ENCODE measurements at places on chromosomes 7 and 10.

GRCh38 chr10:76487582-76487981 is 1056.2 kb downstream of the LRMDA start:
- DNase-seq = no peak

- DNase-seq = no peak
These were observed 2.3 kb downstream of the GSDME start for GRCh38 chr7:24754906-24755506.

GRCh38 chr7:95396136-95397032 is at the start of gene PON3:
PON3 (minus strand) TSS chr7:95396375; CDS start chr7:95396350, 25 bp downstream.
- no peak for DNase-seq

DNA sequence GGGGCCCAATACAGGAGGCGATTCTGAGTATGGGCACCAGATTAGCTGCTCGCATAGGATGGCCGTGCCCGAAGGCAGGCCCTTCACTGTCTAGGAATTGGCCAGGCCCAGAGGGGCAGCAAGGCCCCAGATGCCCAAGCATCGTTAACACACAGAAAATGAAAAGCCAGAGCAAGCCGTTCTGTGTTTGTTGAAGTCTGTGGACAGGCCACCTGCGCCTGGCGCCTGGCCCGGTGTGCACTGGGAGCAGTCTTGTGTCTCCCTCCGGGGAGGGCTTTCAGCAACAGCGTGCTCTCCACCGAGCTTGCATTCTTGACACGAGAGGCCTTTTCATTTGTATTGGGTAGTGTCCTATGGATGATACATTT is 34.5 kb upstream of the TTYH3 start:
- DNase-seq = no peak

GRCh38 chr10:17854044-17854652 is 45.0 kb downstream of the MRC1 start:
- no peak for DNase-seq

- no peak for DNase-seq
These were observed 158.8 kb upstream of the INHBA start for GRCh38 chr7:41861642-41862041.

- no peak for DNase-seq
These were observed 280.0 kb downstream of the CACNA2D1 start for GRCh38 chr7:82163586-82163985.

- no peak for DNase-seq
These were observed 144.9 kb upstream of the MTPN start for GRCh38 chr7:136122026-136122425.

DNA sequence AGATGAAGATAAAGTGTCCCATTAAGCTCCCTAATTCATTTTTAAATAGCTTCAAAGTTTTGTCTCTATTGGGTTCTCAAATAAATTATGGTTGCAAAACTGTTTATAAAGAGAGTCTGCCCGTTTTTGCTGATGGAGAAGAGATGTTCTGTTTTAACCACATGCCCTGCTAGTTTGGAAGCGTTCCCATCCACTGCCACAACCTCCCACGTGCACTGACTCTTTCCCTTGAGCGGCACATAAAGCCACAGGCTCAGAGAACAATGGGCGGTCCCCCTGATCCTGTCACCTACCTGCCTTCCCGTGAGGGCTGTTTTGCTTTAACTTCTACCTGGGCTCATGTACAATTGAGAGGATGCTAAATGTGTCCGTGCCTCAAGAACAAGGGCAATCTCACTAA is 65.5 kb downstream of the CPVL start:
- no peak for DNase-seq

DNA sequence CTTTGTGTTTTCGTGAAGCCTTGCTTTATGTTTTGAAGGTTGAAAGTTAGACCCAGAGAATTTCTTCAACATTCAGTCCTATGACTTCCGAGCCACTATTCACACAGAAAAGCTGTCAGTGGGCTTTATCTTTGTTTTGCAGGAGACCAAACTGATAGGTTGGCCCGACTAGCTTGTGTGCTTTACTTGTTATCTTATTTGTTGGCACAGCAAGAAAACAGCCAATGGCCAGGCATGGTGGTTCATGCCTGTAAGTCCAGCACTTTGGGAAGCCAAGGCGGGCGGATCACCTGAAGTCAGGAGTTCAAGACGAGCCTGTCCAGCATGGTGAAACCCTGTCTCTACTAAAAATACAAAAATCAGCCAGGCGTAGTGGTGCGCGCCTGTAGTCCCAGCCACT is 16.0 kb upstream of the GDI2 start:
- no peak for DNase-seq

GRCh38 chr10:127300868-127301321 is 104.5 kb upstream of the INSYN2A start:
- no peak for DNase-seq

DNA sequence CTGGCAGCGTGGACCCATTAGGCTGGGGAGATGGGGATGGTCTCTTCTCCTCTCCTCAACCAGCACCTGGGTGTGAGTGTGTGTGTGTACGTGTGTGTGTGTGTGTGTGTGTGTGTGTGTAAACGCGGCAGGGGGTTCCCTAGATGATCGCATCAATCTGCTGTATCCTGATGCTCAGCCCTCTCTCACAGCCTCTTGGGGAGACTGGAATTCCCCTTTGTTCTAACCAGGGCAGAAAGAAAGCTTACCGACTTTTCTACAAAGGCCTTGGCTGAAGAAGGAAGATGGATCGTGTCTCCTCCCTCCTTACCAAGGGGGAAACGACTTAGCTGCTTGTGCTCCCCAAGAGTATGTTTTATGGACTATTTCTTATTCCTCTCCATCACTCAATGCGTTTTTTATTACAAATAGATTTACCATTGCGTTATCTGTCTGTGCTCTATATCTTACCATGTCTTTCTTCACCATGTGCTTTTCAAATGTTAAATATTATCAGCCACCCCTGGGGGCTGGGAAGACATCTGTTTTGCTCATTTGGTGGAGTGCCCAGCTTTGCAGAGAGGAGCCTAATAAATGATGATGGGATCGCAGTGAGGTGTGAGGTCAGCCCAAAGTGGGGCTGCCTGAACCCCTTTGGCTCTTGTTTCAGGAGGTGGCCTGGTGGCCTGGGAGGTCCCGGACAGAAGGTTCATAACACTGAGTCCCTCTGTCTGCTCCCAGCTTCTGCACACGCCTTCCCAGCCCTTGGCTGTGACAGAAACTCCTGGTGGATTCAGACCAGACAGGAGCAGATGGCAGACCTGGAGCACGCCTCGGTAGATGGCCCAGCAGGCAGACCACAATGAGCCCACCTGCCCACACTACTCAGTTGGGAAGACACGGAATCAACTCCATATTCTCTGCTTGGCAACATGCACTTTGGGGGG is 262.0 kb downstream of the PRPF18 start:
- no peak for DNase-seq

DNA sequence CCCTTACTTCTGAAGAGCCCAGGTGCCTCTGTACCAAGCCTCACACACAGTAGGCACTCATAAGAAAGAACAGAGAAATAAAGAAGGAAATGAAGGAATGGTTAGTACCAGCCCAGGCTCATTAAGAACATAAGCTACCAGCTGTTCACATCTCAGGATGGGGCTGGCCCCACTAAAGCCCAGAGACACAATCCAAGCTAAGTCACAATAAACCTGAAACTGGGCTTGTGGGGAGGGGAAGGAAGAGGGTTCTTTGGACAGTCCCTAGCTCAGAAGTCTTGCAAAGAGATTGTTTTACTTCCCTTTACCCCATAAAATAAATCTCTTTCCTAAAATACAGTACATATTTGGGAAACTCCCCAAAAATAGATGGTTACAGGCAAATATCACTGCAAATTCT is 24.3 kb downstream of the FBXW4 start:
- DNase-seq = no peak

DNA sequence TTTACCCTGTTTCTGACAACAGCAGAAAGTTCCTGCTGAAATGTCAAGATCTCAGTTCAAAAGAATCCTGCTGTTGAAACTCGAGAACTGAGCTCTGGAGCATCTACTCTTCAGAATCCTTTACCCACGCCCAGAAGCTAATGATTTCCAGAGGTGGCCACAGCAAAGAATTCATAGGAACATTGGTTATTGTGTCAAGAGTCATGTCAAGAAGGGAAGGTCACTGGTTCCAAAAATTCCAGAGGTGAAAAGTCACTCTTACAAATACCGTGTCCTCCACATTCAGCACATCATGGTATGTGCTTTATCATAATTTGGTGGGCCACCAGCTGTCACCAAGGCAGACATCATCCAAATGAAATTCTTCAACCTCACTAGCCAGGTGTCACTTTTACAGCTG is 394.4 kb upstream of the NPVF start:
- DNase-seq = no peak

- no peak for DNase-seq
These were observed 39.4 kb downstream of the FBXW4 start for GRCh38 chr10:101655570-101655969.

DNA sequence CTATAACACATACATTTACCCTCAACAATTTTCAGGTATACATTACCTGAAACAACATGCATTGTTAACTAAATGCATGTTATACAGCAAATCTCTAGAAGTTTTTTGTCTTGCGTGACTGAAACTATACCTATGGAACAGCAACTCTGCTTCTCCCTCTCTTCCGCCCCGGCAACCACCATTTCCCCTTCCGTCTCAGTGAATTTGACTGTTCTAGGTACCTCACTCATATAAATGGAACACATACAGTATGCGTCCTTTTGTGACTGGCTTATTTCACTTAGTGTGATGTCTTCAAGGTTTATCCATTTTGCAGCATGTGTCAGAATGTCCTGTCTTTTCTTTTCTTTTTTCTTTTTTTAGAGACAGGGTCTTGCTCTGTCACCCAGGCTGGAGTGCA is 22.5 kb downstream of the CALHM2 start:
- DNase-seq = no peak

DNA sequence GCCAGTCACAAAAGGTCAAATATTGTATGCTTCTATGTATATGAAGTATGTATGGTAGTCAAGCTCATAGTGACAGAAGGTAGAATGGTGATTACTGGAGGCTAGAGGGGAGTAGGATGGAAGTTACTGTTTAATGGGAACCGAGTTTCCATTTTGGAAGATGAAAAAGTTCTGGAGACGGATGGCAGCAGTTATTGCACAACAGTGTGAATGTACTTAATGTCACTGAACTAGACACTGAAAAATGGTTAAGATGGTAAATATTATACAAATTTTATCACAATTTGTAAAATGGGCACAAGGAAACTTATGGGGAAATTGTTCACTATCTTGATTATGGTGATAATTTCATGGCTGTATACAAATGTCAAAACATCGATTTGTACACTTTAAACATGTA is 284.6 kb downstream of the GFRA1 start:
- DNase-seq = no peak
